Activated effector memory CD4-positive, alpha-beta T cell treated with anti-CD3 and anti-CD28 coated beads, Interleukin-2, amount 50 U/mL, for 16 hours (primary cell): ENCODE measurements at places on chromosomes 3 and 15.

GRCh38 chr3:40096661-40097111 is 212.8 kb upstream of the EIF1B start:
- DNase-seq: no peak

DNA sequence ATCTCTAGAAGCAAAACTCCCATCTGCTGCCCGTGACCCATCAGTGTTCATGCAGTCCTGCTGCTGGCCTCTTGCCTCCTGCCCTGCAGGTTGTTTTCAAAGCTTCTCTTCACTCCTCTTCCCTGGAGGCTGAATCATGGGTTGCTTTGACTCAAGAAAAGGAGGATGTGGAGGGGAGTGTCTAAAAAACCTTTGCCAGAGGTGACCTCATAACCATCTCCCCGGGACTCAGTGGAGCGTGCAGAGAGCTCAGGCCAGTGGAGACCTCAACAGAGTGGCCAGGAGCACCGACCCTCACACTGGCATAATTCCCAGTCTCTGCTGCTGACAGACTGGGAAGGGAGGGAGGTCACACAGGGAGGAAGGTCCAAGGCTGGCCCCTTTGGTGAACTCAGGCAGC is 60.9 kb upstream of the ITGA11 start:
- no peak for DNase-seq

DNA sequence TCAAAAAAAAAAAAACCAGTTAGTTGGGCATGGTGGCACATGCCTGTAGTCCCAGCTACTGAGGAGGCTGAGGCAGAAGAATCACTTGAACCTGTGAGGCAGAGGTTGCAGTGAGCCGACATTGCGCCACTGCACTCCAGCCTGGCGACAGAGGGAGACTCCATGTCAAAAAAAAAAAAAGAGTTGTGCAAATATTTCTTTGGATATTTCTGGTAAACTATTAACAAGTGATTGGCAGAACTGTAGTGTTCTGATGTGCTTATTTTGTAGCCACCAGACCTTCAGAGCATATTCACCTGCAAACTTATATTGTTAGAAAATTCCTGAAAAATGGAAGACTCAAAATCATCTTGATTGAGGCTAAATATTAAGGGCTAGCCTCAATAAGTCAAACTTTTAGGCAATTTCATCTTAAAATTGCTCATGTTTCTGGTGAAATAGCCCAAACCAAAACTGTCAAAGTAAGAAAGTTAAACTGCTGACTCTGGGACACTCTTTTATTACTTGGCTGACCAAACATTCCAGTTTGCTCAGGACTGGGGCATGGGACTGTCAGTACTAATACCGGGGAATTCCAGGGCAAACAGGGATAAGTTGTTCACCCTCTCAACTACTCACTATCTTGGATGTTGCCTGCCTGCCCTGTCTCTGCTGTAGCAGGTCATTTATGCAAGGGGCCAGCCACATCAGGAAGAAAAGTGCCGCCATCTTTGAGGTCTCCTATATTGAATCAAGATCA is 37.0 kb downstream of the ABHD2 start:
- no peak for DNase-seq

GRCh38 chr3:12253516-12254343 is 35.1 kb upstream of the PPARG start:
- DNase-seq: no peak

- DNase-seq: no peak
Measured at GRCh38 chr3:112751564-112752512, 94.8 kb downstream of the CD200R1L start.

GRCh38 chr3:121477589-121477988 is 68.2 kb downstream of the POLQ start:
- DNase-seq: no peak

GRCh38 chr15:72173401-72173800 is 24.2 kb downstream of the GRAMD2A start:
- no peak for DNase-seq

GRCh38 chr3:184663756-184664155 is 48.1 kb downstream of the MAGEF1 start:
- DNase-seq: no peak

- peak; percentile 70 for DNase-seq
Measured at GRCh38 chr15:90286678-90287077, 21.2 kb downstream of the NGRN start.

DNA sequence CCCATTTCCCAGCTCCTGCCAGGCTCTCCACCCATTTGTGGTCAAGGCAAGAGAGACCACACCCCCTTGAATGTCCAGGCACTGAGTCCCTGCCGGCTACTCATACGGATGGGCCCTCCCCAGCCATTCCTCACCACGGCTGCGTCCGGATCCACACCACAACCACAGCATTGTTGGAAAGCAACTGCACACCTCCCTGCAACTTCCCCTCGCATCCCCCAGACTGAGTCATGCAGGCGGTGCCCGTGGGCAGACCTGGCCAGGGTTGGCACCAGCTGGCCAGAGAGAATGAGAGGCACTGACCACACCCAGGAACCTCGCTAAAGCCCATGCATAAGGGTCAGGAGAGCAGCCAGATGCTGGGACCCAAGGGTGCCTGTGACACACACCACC is 30.5 kb downstream of the LOXL1 start:
- DNase-seq: peak; percentile 49

- DNase-seq: no peak
Measured at GRCh38 chr3:28915741-28916500, 364.9 kb upstream of the RBMS3 start.

DNA sequence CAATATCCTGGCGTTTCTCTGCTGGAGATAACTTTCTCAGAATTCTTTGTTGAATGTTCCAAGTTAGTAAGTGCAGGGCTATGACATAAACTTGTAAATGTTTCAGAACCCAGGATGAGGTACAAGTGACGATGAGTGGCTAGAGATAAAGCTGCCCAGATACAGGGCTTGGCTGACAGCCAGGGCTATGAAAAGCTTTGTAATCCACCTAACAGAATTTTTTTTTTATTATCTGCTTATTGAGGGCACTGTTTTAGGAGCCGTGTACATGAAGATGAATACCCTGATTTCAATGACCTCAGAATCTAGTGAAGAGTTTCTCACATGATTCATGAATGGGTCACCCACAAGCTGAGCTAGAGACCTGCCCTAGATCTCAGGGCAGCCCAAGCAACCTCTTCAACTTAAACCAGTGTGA is 431.4 kb downstream of the DIPK2A start:
- no peak for DNase-seq

GRCh38 chr3:128991355-128991895 is 2.5 kb downstream of the CFAP92 start:
- DNase-seq: no peak

DNA sequence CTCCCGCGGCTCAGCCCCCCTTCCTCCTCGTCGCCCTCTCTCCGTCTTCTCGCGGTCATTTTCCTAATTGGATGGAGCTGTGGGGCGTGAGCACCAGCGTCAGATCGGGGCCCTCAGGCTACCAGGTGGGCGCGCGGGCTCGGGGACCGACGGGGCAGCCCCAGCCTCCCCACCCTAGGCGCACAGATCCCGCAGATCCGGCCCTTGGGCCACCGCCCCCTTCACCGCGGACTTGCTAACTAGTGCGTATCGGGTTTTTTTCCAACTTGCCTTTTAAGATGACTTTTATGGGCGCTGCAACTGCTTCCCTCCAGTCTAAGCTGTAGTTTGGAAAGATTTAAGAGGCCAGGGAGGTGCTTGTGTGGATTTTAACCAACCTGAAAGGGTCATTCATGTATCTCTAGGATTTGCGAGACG is 1.3 kb downstream of the ZNF710 start:
- peak; percentile 75 for DNase-seq

GRCh38 chr3:109213321-109213720 is 76.8 kb downstream of the C3orf85 start:
- DNase-seq: no peak

DNA sequence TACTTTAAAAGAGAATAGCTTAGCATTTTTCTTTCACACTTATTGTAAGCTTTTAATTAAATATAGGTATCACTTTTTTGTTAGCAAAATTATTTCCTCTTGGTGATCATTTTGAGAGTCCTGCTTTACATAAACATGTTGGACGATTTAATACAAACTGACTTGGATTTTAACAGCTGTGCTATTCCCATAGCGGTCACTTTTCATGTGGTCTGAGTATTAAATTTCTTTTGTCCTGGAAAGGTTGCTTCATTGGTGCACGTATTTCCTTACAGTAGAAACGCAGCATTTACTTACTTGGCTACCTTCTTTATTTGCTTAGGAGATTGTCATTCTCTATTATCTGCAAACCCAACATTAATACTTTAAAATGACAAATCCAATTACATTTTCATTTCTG is 109.4 kb downstream of the ATG7 start:
- DNase-seq: no peak

- DNase-seq: peak; percentile 86
Measured at GRCh38 chr3:187743195-187744141, 1.8 kb downstream of the BCL6 start.

DNA sequence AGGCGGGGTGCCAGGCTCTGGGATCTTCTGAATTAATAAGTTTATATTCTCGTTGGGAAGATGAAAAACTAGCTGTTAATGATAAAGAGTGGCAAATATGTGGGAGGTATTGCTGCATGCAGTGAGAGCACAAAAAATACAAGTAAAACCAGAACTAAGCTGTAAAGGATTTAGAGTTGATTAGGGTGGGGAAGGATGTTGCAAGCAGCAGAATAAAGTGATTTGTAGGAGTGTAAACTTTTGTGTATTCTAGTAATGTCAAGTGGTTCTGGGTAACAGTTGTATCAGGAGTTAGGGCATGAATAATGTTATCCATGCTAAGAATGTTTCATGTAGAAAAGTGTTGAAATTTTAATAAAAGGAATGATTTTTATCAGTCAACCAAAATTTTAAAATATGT is 18.1 kb downstream of the CRYBG3 start:
- DNase-seq: no peak

DNA sequence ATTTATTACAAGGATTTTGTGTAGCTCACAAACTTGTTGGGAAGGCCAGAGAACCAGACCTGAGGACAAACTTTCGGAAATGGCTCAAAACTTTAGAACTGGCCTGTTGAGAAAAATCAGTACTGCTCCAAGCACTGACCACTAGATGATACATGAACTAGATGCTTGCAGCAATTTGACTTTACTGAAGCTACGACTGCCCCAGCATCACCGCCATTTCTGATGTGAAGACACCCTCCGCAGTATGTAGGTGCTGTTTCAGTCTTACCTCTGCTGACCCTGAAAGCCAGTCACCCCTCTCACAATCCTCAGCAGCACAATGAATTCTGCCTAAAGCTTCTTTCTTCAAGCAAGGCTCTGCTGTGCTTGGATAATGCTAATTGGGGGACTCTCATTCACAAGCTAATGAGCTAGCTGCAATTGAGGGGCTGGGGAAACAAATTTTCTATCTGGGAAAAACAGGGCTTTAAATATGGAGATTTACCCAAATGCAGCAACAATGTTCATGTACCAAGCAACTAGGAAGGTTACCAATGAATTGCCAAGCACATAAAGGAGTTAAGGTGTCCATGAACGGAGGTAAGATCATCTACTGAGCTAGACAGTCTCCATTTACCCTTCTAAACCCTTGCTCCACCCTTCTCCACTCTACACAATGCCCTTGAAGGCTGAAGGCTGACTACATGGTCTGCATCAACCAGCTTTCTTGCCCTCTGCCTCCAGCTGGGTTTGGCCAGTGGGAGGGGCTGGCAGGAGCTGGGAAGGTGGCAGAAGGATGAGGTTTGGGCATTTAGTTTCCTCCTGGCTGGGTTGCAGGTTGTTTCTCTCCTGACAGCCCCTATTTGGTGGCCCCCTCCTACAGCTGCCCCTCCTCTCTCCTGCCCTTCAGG is 53.2 kb upstream of the FSTL1 start:
- no peak for DNase-seq

GRCh38 chr3:9118222-9118621 is 131.2 kb downstream of the SRGAP3 start:
- DNase-seq: no peak

GRCh38 chr3:186261638-186262037 is 100.4 kb downstream of the DGKG start:
- DNase-seq: no peak

- no peak for DNase-seq
Measured at GRCh38 chr3:183563536-183563874, 8.0 kb upstream of the KLHL6 start.

GRCh38 chr3:172705170-172705569 is 5.7 kb downstream of the NCEH1 start:
- no peak for DNase-seq

- DNase-seq: no peak
Measured at GRCh38 chr15:63308947-63309346, 31.5 kb downstream of the APH1B start.

DNA sequence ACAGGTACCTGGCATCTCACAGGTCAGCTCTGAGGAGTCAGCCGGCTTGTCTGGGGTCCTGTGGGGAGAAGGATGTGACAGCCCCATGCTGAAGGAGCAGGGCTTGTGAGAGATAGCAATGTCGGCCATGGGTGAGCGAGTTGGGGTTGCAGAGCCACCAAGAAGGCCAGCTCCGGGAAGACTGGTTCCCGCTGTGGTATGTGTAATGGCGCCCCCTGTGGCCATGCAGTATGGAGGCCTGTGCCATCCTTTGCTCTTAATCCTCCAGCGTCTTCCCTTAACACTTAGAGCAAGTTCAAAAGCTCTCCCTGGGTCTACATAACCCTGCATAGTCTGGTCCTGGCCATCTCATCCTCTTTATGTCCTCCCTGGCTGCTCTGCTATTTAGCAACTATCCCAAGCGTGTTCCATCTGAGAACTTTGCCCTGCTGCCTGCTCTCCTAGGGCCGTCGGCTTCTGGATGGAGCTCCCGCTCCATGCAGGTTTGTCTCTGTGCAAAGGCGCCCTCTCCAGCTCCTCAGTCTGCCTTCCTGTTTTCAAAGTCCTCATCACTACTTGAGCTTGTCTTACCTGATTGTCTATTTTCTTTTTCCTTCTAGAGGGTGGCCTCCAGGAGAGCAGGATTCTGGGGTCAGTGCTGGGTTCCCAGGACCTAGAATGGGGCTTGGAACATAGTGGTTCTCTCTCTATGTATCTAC is 40.8 kb upstream of the IQCF6 start:
- no peak for DNase-seq

DNA sequence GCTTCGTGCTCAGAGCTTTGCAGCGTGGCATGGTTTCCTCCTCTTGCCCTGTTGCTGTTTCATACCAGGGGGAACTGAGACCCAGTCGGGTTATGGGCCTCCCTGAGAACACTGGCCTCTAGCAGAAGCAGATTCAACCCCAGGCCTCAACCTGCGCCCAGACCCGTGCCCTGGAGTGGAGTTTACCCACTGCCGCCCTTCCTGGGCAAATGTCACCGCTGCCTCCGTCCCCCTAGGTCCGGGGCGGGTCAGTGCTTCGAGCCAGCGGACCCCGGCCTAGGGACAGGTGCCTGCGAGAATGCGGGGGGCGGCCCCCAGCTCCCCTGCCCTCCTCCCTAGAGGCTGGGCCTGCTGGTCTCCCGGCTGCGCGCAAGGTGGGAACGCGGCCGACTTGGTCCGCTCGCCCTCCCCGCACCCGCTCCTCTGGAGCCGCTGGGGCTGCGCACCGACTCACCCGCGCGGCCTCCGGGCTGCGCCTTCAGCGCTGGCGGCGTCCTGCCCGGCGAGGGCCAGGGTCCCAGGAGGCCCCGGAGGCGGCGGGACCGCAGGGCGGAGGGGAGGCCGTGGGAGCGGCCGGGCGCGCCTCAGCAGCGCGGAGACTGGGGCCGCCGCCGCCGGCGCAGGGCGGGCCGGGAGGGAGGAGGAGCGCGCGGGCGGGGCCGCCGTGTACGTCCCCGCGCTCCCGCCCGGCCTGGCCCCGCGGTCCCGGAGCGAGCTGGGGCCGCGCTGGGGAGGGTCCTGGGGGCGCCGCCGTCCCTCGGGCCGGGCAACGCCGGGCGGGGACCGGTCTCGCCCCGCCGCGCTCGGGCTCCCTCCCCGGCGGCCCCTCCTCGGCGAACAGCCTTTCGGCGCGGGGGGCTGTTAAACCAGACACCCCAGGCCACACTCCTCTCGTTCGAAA is at the start of gene PIGZ:
PIGZ (minus strand) TSS at position 601 of the 901 bp plus-strand sequence. CDS start 16,802 bp downstream, outside the sequence.
- peak; percentile 79 for DNase-seq

GRCh38 chr3:186225603-186226002 is 116.7 kb upstream of the ETV5 start:
- DNase-seq: no peak
